Non-pigmented ciliary epithelial cell (primary cell): ENCODE measurements at places on chromosomes 2 and 18.

- DNase-seq = no peak
Observed at GRCh38 chr18:63148449-63149301, 170.9 kb downstream of the BCL2 start.

GRCh38 chr2:83971547-83971946, 487.5 kb downstream of the SUCLG1 start:
- DNase-seq = no peak

DNA sequence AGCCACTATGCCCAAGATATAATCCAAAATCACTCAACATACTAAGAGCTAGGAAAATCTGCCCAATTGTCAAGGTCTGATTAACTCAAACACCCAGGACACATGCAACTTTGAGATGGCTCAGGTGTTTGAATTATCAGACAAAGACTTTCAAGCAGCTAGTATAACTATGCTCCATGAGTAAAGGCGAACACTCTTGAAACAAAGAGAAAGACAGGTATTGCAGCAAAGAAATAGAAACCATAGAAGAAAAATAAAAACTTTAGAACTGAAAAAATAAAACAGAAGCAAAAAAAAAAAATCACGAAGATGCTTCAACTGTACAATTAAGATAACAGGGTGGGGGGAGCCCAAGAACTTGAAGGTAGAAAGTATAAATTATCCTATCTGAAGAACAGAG, 214.2 kb downstream of the EIPR1 start:
- DNase-seq = no peak

DNA sequence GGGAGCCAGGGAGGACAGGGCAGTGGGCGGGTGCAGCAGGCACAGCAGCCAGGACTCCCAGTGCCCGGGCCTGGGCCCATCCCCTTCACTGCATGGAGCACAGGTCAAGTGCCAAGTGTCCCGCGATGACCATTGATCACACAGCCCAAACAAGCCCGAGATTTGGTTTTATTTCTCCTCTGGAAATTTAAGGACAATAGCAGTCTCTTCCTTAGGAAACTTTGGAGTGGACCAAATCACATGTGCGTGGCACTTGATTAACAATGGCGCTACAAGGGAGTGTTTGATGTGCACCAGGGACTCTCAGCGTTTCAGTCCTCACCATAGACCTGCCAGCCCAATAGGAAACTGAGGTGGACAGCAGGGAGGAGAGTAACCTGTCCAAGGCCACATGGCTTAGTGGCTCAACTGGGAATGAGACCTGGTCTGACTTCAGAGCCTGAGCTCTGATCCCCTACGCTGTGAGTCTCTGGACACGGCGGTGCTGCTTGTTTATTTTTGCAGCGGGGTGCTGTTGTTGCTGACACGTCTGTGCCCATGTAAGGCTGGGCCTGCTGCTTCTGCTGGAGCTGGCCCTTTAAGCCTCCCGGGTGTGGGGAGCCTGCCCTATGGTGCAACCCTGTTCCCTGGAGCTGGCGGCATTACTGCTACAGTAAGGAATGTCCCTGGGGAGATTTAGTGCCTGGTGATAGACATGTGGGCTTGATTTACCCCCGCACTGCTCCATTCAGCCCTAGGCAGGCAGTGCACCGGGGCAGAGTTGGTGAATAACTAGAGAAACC, 194.2 kb downstream of the INHBB start:
- DNase-seq = peak; percentile 76

GRCh38 chr2:60148716-60149115, 404.7 kb downstream of the BCL11A start:
- no peak for DNase-seq
